ENCODE measurements at places on chromosomes 4 and X. TPM values are rescaled to one million over a fixed set of nuclear protein-coding genes. Genes with fewer than 3 reads are reported as not detected.

Gene SATL1
- total RNA-seq: 0.38 TPM

Gene IL2
- total RNA-seq: not detected

Gene KIT
- 167 TPM for total RNA-seq

Gene FRMPD3
- total RNA-seq: not detected

Gene SCD5
- total RNA-seq: 5.2 TPM

DNA sequence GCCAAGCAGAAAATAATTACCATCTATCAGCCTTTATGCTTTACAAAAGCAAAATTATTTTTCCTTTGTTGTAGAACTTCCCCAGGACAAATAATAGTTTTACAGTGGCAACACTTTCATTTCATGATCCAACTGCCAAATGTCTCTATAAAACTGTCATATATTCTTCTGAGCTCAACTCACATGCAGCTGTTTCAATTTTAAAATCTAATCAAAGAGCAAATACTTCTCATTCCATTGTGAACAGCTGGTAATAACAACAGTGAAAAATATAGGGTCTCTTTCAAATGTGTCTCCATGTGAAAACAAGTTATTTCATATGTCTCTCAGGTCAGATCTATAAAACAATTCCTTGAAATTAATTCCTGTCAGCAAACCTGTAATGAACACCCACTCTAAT, 270.6 kb upstream of the SLC7A11 start:
- DNase-seq: no peak

- no peak for DNase-seq
Measured at GRCh38 chrX:106611317-106611678, 480 bp upstream of the RADX start.

DNA sequence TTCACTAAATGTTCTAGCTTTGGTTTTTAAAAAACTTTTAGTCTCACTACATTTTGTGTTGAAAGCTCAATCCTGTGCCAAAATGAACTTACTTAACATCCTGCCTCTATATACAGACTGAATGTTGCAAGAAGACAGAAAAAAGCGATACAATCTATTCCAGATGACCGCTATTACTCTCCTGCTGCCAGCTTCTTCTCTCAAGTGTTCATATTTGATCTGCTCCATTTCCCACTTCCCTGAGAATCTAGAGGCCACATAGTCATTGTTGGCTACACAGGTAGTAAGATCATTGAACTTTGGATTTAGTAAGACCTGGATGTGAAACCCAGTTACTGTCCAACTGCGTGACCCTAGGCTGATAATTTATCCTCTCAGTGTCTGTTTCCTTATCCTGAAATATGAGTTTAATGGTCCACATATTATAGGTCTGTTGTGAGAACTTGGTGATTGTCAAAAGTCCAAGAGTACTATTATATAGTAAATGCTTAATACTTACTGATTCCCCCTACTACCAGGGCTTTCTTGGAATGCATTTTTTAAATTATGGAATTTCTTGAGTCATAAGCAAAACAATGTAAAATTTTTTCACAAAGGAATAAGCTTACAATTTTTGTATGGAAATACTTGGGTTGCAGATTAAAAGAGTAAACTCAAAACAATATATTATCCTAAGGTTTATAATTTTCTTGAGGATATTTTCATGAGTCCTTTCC, 976.8 kb upstream of the ADGRL3 start:
- no peak for DNase-seq

DNA sequence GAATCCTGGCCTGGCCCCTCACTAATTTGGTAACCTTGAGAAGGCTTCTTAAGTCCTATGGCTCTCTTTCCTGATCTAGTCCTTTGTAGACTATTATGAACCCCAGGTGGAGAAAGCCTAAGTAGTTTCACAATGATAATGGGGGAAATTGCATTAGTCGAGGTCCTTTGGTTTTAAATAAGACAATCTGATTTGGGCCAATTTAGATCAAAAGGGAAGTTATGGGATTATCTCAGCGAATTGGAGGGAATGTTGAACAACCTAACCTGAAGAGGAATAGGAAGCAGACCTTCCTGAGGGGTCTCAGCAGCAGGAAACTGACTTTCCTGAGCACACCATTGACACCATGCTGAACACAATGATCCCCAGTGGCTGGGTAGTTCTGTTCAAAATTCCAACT, 331.5 kb downstream of the PRDM5 start:
- DNase-seq: no peak

DNA sequence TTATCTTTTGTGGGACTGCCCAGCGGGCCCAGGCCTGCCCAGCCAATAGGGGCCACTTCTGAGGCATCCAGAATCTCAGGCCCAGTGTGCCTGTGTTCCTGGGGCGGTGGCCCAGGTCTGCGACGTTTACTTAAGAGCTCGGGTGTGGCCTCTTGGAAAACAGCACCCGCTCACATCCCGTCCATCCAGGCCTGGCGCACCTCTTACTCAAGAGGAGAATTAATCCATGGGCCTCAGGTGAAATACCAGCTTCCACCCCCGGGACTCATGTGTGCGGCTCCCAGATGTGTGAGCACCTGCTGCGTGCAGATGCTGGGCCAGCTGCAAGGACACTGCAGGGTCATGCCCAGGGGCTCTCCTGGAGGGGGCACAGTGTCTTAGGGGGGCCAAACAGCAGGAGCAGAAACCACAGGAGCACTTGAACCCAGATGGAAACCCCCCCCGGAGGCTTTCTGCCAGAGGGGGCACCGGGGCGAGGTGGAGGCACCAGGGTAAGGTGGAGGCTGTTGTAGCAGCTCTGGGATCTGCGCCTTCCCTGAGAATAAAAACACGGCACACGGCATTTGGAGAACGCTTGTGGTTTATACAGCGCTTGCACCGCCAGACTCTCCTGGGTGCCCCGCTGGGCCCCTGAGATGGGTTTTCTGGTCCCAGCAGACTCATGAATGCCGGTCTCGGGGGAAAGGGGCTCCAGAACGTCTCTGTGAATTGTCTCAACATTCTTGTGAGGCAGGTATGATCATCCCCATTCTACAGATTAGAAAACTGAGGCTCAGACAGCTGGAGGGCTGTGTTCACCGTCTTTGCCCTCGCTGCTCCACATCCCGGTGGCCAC, 2.8 kb downstream of the PSAPL1 start:
- DNase-seq: no peak

DNA sequence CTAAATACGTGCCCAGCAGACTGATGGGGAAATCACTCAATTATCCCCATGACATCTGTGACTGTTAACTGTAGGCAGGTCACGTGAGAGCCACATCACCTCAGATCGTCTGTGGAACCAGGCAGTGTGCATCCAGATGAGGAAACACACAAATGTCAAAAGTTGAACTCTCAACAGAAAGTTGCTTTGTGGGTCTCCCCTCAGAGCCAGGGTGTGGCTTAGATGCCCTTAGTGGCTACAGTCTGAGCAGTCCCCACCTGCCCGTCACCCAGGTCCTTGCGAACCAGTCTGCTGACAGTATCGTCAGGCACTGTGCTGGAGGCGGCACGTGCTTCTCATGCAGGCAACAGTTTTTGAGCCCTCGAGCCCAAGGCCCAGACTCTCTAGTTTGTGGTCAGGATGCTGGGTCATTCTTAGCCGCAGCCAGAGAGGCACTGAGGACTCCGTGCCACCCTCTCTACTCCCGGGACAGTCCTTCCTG, 10.8 kb downstream of the TMEM187 start:
- DNase-seq: no peak

GRCh38 chrX:48905090-48905790, 6.2 kb downstream of the SLC35A2 start:
- no peak for DNase-seq

DNA sequence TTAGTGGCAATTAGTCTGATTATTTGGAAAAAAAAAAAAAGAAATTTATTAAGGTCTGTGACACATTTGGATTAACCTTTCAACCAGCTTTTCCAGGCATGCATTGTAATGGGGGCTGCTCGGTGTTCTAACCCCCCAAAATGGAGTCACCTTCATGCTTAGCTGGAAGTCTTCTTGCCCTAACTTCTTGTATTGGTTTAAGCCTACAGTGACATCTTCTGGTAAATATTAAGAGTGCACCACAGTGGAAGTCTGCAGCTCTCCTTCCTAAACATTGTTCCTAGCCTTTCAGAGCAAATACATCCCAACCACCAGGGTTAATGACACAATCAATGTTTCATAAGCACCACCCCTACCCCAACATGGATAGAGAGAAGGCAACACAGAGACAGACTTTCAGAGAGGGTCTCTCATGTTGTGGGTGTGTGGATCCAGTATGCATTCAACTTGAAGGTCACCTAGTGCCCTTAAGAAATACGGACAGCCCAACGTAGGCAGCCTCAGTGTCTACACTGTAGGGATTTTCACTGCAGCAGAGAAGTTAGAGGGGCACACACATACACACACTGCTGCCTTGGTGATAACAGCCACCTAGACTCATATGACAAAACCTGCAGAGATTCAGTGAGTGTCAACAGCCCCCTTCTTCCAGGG, 142.9 kb upstream of the MBNL3 start:
- DNase-seq: no peak

- no peak for DNase-seq
Measured at GRCh38 chr4:629636-629914, 4.2 kb downstream of the PDE6B start.

DNA sequence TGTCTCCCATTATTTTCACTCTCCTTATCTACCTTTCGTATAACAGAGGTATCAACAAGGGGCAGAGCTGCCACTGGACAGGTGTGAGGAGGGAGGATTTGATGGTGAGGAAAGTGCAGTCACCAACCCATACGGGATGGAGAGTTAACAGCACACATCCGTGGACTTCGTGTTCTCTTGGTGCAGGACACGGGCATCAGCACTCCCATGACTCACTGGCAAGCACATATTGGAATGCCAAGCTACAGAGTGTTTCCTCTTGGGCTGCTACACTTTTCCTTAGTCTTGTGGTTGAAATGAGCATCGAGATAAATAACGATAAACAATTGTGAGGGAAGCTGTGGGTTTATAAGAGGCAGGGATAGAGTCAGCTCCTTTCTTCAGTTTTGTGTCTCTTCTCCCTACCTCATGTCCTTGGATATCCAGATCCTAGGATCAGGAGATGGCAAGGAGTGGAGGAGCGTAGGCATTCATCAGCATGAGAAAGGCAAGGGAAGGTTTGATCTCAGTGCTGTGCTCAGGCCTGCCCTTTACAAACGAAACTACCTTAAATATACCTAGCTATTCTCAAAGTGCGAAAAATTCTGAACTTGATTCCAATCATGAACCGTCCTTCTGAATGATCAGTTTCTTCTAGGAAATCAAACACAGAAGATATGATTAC, 96.3 kb downstream of the ZNF827 start:
- DNase-seq: no peak
